ENCODE measurements at places on chromosomes 12 and 14.

DNA sequence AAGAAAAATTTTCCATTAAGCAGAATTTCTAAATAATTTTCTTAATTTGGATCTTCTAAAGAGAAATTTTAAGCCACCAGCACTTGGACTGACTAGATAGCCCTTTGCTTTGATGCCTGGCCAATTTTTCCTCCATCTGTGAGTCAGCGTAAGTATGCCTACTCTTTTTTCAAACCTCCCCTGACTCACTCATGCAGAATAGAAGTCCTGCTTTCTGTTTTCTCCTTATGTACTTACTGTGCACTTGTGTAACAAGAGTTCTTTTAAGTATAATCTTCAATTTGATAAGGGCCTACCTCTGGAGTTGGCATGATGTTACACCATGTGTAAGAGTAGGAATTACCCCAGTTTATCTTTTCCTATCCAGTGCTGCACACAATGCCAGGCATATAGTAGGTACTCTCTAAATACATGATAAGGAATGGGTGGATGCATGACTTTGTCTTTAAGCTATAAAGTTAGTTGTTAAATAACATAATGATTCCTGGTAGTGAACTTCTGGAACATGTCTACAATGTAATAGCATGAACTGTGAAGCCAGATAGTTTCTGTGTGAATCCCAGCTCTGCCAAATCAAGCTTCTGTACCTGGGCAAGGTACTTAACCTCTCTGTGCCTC is 329.6 kb downstream of the TMTC2 start:
- no peak for DNase-seq

GRCh38 chr12:50112456-50113218 is 601 bp downstream of the COX14 start:
- peak; percentile 88 for DNase-seq

GRCh38 chr14:23177181-23177580 is 6.3 kb downstream of the SLC7A8 start:
- no peak for DNase-seq

DNA sequence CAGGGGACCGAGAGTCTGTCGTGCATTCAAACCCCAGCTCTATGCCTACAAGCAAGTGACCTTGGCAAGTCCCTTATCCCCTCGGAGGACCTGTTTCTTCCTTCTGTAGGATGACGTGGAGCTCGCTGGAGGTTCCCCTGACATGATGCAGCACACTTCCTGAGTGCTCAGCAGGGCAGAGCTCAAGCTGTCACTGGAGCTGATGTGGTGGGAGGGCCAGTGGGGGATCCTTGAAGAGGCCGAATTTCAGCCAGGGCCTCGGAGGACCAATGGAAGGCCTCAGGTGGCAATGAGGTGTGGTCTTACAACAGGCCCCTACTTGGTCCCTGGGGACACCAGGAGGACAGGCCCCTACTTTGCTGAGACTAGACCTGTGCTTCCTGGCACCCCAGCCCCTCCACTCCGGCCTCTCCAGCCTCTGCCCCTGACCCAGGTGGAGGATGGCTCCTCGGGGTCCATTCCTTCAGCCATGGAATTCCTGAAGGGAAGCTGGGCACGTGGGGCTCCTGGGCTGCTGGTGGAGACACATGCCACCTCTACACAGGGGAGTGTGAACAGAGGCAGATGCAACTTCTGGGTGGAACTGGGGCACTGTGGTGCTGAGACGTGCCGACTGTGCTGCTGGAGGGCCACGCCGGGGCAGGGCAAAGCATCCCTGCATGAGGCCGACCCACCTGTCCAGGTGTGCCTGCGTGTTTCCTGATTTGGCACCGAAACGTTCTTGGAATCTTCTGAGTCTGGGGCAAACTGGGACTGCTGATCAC is 18.7 kb upstream of the KIF26A start:
- no peak for DNase-seq

DNA sequence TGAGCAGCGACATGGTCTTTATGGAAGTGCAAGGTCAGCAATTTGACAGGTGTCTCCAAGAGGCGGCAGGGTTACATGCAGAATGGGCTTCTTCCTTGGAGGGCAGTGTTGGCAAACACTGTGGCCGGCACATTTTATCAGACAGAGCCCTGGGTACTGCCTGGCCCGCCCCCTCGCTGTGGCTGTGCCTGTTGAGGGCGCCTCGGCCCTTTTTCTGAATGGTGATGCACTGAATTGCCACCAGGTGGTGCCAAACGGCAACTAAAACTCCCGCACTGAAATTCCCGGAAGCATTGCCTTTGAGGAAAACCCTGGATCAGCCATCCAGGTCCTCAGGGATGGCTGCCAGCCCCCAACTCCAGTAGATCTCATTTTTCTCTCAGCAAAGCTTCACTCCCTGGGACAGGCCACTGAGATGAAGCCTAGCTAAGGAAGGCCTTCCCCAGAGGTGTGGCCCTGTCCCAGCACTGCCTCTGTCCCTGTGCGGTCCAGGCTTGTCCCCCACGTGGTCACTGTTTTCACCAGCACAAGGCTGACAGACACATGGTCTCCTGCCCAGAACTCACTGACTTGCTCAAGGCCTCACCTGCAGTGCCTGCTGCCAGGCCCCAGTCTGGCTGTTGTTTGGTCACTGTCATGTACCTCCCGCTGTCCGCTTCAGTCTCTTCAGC is 73.6 kb downstream of the TESC start:
- DNase-seq = peak; percentile 83

- peak; percentile 3 for DNase-seq
Measured at GRCh38 chr12:18521461-18521860, 216.4 kb downstream of the PLCZ1 start.

GRCh38 chr12:63302269-63302940 is 151.4 kb upstream of the AVPR1A start:
- no peak for DNase-seq

GRCh38 chr14:60684203-60684602 is 34.9 kb upstream of the SIX1 start:
- DNase-seq = no peak

- no peak for DNase-seq
Measured at GRCh38 chr12:50533203-50533584, 28.4 kb downstream of the DIP2B start.

DNA sequence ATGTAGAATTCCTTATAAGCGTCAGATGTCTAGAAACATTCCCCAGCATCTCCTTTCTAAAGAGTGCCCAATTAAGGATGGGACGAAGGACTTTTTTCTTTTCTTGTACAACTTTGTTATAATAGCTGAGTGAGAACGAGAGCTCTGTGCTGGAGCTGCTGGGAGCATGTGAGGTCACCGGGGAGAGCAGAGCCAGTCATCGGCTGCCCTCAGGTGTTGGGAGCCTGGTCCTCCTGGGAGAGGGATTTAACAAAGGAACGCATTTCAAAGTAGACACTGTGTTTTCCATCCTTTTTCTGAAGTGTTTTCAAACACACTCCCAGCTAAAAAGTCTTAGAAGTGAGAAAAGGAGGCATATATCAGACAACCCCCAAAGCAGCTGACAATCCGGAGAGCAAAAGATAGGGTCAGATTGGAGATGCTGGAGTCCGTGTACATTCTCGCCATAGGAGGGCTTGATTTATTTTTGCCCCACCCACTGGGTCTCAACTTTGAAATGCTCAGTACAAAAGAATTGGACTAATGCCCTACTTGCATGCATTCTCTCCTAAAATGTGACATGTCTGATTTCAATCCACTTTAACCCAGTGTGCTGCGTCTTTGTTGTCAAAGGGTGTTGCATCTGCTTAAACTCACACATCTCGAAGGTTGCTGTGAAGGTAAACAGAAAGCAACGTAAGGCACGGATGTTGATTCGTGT is 50.8 kb upstream of the PIWIL1 start:
- no peak for DNase-seq

- DNase-seq = no peak
Measured at GRCh38 chr14:89171168-89171567, 245.9 kb downstream of the FOXN3 start.

DNA sequence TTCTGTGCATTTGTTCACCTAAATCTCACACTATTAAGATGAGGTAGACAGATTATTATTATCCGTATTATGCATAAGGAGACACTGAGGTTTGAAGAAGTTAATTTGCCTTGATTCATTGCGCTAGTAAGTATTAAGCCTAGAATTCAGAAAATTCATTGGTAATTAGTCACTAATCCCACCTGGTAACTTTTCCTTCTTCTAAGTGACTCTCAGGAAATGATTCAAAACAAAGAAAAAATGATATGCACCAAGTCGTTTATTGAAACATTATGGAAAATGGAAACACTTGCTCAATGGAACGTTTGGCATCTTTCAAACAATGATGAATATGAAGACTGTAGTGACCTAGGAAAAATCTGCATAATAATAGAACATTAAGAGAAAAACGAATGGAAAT is 15.2 kb downstream of the RFX4 start:
- no peak for DNase-seq

DNA sequence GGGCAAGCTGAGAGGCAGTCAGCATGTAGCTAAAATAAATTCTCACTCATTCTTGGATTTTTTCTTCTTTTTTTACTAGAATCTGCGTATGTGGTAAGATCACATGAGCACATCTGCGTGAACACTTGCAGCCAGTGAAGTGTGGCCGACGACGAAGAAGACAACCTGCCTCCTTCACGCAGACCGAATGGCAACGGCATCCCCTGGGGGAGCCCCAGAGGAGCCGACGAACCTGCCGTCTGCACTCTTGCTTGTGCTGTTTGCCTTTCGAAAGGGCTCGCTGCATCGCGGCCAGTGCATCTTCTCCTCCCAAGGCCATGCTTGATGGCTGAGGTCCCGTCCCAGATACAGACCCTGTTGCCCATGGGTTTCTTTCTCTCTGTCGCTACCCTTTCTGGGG is 113.8 kb downstream of the KCNK10 start:
- no peak for DNase-seq

DNA sequence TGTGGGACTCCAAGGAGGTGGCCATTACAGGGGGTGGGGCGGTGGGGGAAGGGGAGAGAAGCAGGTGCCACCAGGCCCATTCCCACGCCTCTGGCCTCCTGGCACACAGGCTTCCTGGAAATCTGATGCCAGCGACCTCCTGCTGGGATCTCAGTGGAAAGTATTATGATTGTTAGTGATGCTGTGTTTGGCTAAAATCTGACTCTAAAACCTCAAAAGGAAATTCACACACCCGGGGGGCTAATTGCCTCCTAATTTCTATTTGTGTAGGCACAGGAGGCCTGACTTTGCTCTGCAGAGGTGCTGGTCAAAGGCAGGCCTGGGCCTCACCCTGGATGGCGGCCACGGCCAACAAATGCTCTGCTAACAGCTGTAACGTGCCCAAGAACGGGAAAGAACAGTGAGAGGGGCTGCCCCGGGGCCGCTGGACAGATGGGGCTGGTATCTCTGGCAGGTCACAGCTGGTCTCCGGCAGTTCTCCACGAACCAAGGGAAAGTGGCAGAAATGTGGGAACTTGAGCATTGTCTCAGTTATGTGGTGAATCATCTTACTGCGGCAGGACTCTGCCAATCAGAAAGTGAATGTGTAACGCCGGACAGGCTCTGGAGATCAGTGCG is 14.3 kb downstream of the FAM181A start:
- no peak for DNase-seq

- no peak for DNase-seq
Measured at GRCh38 chr12:104464899-104465298, 8.2 kb downstream of the CHST11 start.
